GM12891 (cell line): ENCODE measurements at places on chromosomes 6 and 20.

GRCh38 chr6:34602318-34603111 lies 46.4 kb upstream of the SPDEF start:
- no peak for DNase-seq

- no peak for DNase-seq
These were observed 100.9 kb downstream of the TMEM242 start for GRCh38 chr6:157222201-157222981.

- DNase-seq = no peak
These were observed 123.2 kb downstream of the PRND start for GRCh38 chr20:4844751-4845465.

DNA sequence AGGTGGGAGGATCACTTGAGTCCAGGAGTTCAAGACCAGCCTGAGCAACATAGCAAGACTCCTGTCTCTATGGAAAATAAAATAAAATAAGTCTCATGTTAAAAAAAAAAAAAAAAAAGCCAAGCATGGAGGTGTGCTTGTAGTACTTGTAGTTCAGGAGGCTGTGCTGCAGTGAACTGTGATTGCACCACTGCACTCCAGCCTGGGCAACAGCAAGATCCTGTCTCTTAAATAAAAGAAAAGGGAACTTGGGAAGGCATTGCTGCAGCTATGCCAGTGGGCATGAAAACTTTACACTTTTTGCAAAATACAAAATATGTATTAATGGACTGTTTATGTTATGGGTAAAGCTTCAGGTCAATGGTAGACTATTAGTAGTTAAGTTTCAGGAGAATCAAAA lies 37.5 kb upstream of the REV3L start:
- no peak for DNase-seq

DNA sequence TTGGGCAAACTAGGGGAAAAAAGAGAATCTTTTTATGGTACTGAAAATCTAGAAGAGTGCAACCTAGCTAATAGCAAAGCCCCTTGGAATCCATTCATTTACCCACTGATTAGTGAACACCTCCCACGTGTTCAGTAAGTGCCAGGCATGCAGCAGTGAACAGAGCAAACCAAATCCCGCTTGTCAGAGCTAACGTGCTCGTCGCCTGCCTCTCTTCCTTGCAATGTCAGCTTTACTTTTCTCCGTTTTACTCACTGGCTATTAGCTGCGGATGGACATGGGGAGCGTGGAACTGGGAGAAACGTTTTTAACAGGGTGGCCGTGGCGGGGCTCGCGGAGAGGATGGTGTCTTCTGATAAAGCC lies 120.4 kb downstream of the SYNDIG1 start:
- no peak for DNase-seq

GRCh38 chr6:167146977-167147376 lies 10.8 kb downstream of the GPR31 start:
- DNase-seq = no peak

DNA sequence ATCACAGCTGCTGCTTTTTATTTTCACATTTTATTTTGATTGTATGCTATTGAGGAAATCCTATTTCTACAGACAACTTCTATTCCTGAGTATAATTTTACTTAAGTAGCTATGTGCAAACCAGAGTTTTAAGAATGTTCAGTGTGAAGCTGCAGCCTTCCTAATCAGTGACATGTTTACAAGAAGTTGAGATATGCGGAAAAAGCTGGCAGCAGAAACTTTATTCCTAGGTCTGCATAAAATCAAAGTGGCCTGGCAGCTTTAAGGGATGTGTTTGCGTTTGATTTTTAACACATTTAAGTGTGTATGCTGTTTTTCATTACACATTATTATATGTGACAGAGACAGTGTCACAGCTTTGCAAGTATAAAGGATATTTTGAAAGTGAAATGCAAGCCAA lies 26.3 kb downstream of the MAPK14 start:
- no peak for DNase-seq

GRCh38 chr6:36113703-36114102 lies 16.6 kb upstream of the MAPK13 start:
- DNase-seq = no peak

DNA sequence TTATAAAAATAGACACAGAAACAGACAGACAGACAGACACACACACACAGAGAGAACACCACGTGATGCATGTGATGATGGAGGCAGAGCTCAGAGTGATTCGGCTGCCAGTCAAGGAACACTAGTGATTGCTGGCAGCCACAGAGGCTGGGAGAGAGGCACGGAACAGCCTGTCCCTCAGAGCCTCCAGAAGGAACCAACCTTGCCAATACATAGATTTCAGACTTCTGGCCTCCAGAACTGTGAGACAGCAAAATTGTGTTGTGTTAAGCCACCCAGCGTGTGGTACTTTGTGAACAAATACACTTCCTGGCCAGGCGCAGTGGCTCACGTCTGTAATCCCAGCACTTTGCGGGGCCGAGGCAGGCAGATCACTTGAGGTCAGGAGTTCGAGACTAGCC lies 9.5 kb upstream of the PARD6B start:
- DNase-seq = no peak

DNA sequence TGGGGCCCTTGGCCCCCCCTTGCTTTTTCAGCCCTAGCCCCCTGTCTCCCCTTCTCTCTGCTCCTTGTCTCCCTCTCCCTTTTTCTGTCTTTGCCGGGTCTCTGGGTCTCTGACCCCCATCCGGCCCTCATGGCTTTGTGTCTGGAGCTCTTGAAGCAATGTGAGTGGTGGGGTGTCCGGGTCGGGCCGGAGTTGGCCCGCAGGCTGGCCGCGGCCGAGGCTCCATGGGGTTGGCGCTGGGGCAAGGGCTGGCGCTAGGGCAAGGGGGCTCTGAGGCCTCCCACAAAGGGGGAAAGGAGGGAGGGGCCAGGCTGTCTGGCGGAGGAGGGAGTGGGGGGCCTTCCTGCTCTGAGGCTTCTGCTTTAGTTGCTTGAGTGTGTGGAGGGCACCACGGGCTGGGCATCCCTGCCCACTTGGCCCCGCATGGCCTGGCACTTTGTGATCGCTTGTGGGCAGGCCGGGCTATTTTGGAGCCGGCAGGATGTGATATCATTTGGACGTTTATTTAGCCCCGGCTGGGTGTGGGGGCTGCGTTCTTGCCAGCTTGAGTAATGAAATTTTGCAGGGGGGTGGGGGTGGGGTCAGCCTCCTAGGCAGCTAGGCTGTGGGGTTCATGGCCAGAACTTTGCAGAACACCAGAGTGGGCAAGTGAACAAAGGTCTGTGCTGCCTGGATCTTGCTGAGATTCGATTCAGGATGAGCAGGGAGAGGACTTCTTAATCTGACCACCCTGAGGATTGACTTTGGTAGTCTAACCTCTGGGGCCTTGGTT lies 78.7 kb upstream of the MYL9 start:
- DNase-seq = no peak

DNA sequence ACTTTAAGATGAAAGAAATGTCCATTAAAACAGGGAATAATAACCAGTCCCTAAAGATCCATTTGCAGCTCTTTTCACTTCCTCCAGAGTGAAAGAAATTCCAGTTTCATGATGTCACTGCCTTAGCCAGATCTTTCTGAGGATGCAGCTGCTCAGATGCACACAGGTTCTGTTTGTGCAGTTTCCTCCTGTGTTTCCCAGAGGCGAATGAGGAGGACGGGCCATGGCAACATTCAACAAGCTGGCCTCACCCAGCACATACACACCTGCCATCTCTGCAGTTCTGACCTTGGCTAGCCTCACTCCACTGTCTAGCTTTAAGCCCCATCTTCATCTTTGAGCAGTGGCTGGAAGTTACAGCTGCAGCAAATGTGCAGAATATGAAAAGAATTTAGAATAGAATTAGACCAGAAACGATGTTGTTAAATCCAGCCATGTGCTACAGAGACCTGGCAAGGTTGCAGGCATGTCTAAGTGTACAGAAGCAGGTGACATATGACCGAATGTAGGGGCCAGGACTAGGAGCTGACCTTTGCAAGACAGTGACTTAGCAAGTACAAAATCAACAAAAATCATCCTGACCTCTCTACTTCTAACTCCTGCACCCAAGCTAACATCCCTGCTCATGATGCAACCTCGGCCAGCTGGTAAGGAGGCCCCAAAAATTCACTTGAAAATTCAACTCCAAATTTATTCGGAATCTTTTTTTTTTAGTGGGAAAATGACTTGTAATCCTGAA lies 35.0 kb downstream of the FAM50B start:
- DNase-seq = no peak

- no peak for DNase-seq
These were observed 585.1 kb downstream of the QKI start for GRCh38 chr6:163999475-164000125.

DNA sequence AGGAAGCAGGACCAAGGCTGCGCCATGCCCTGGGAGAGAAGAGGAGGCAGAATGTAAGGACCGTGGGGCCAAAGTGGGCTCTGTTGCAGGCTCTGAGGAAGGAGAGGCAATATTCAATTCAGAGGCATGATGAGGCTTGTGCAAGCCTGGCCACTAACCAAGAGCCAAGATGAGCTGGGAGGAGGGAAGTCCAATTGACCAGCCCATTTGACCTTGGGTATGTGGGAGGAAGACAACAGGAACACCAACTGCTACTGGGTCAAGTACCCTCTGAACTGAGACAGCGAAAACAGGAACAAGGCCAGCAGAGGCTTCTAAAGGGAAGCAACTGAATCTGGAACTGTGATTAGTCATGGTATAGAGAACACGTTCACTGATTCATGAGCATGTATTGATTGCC lies 779.6 kb downstream of the MAFB start:
- no peak for DNase-seq

DNA sequence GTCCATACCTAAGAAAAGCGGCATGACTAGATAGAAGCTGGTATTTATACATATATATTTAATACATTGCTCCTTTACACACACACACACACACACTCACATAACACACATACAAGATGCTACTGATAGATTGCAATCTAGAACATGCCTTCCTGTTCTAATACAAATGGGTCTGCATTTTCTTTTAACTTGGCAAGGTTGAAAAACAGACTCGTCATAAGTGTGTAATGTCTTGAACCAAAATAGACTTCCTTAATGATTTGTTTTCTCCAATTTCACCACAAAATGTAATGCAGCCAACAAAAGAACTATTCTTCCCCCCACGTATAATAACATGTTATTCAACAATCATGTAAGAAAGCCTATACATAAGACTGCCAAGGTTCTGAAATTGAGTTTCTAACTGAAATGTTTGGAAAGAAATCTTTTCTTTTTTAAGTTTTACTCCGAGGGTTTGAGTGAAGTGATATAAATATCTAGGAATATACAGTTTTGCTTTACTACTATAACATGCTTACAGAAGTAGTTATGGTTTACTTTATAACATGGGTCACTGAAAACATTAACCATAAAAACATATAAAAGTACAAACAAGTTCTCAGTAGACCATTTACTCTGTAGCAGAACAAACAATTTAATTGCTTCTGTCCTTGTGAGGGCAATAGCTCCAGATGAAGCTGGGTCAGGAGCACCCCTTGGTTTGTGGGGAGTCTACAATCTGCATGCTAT lies 207.5 kb downstream of the FOXC1 start:
- no peak for DNase-seq

- no peak for DNase-seq
These were observed 393.2 kb upstream of the SOX4 start for GRCh38 chr6:21200134-21200870.

DNA sequence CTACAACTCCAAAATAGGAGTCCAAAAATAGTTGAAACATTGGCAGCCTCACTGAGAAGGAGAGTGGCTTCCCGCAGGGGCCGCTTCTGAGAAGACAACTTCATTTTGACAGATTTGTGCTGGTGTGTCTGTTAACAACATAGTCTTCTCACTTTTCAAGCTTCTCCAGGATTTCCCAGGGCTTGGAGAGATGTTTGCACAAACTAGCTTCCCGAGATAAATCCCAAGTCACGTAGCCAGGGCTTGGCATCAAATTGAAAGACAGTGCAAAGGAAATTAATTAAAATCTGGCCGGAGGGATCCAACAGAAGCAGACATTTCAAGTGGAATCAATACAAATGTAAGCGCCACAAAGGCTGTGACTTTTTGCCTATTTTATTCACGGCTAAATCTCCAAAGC lies 630.2 kb downstream of the DHX35 start:
- DNase-seq = no peak

DNA sequence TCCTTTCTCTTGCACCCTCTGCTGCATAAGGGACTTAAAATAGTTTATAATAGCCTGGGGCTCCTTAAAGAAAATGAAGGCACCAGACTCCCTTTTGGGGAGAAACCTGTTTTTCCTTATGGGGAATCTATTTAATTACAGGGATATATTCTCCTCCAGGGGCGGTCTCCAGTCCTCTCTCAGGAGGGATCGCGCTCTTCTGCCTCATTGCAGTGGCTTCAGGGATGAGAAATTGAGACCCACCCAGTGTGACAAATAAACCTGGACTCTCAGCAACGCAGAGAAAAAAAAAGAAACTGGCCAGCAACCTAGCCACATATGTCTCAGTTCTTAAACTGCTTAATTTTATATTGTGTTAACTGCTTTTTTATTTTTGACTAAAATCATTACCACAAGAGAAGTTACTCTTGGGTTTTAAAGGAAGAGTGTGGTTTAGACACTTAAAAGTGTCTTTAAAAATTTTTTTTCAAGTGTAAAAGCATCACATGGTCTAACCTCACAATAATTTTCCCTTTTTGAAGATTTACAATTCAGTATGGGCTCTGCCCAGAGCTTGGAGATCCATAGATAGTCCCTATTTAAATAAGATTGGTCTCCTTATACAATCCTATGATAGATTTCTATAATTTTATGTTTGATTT lies 11.7 kb upstream of the GOPC start:
- no peak for DNase-seq

DNA sequence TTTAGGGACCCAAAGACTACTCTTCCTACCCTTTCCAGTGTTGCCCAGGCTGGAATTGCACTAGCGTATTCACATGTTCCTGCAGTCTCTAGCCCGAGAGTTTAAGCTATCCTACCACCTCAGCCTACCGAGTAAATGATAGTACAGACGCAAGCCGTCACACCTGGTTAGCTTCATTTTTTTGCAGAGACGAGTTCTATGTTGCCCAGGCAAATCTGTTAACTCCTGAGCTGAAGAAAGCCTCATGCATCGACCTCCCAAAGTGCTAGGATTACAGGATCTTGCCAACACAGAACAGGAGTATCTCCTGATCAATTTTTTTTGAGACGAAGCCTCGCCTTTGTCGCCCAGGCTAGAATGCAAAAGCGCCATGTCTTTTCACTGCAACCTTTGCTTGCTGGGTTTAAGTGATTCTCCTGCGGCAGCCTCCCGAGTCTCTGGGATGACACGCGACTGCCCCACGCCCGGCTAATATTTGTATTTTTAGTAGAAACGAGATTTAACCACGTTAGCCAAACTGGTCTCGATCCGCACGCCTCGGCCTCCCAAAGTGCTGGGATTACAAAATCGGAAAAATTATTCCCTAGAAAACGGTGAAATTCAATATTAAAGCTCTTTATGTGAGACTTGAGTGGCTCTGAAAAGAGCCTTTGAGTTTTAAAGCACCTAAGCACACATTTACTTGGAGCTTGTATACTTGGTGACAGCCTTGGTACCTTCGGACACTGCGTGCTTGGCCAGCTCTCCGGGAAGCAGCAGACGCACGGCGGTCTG lies 128.5 kb downstream of the HFE start:
- no peak for DNase-seq

- no peak for DNase-seq
These were observed 165.6 kb upstream of the OGFRL1 start for GRCh38 chr6:71123051-71123450.

GRCh38 chr6:147000545-147001488 lies 203.4 kb upstream of the STXBP5 start:
- no peak for DNase-seq

- DNase-seq = peak; percentile 39
These were observed 876 bp upstream of the TBPL1 start for GRCh38 chr6:133951881-133952814.

- DNase-seq = no peak
These were observed 82.9 kb upstream of the MARCKS start for GRCh38 chr6:113774127-113774825.
